ENCODE measurements at places on chromosomes 1 and 21.

DNA sequence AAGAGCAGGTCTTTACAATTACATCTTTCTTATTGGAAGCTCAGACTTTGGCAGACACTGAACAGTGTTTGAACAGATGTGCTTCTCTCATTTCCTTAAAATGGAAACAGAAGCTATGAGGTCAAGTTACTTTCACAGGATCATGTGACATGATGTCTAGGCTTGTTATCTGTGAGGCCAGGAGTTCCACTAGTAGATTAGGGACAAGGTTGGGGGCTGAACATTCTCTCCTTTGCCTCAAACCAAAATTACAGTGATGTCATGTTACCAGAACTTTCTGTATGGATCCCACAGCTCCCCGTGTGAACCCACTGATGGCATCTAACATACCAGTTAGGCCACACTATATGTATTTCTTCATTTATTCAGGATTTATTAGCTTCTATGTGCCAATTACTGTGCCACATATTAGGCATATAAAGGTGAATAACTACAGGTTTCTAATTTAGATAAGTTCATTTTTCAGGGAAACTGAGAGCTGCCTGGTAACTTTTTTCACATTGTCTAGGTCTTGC lies 6.0 kb downstream of the DYNLT5 start:
- no peak for DNase-seq

- DNase-seq = no peak
These were observed 185.9 kb downstream of the GREM2 start for GRCh38 chr1:240426051-240426450.

- DNase-seq = no peak
These were observed 13.9 kb upstream of the LY9 start for GRCh38 chr1:160781914-160782689.

- no peak for DNase-seq
These were observed 38.5 kb upstream of the BMP8B start for GRCh38 chr1:39827201-39827600.

DNA sequence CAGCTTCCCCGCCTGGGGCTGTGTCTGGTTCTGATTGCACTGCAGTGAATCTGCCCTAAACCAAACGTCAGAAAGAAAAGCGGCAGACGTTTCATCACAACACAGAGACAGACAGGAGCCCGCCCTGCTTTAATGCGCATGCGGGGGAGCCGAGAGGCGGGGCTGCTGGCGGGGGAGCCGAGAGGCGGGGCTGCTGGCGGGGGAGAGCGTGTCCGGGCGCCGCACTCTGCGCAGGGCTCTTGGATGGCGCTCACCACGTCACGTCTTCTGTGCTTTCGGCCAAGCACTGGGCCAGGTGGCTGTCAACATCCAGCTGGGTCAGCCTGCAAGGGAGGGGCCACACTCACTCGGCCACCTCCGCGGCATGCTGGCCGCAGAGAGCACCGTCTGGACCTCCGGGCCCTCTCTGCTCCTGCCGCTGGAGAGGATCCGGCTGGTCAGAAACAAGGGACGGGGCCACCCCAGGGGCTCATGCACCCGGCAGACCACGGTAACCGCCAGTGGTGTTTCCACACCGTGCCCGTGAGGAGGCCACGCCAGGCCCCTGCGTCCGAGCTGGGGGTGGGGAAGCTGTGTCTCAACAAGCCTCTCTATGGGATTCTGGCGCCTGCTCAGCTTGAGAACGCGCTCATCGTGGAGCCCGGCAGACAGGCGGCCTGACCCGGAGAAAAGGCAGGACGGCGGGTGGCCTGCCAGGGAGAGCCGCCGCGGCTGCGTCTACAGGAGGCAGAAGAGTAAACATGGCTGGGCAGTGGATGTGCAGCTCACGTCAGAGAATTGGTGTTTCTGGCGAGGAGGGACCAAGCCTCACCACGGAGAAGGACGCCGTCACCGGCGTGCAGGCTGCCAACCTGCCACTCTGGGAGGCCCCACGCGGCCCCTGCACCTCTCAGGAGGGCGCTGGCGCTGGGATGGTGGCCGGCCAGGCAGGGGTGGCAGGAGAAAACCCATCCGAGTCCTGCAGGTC lies 4.8 kb downstream of the FAAP20 start:
- peak; percentile 54 for DNase-seq

DNA sequence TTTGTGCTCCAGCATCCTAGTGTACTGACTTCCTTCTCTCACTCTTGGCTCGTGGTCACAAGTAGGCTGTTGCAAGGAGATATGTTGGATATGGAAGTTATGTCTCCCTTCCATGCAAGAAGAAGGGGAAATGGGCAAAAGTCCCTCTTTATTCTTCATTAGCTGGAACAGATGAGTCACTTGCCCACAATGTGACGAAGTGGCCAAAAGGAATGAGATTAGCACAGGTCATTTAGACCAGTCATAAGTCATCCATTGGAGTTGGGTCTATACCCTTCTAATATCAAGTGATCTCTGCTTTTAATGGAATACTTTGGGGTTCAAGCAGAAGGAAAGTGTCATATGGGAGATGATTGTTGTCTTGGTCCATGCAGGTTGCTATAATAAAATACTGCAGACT lies 91.2 kb upstream of the NGF start:
- no peak for DNase-seq

GRCh38 chr1:53804181-53804580 lies 33.9 kb downstream of the NDC1 start:
- no peak for DNase-seq

DNA sequence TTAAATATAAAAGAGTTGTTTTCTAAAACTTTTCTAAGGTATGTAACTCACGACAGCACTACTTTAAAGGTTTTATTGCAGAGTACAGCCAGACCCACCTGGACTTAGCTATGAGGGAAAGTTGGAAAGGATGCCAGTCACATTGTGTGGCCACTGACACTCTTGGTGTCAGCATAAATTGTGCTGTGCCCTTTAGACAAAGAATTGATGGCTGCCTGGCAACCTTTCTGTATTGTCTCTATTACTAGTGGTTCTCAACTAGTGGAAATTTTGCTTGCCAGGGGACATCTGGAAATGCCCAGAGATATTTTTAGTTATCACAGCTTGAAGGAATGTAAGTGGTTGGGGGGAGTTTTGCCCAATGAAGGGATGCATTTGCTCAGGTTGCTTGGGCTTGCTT lies 117.5 kb upstream of the APP start:
- no peak for DNase-seq

DNA sequence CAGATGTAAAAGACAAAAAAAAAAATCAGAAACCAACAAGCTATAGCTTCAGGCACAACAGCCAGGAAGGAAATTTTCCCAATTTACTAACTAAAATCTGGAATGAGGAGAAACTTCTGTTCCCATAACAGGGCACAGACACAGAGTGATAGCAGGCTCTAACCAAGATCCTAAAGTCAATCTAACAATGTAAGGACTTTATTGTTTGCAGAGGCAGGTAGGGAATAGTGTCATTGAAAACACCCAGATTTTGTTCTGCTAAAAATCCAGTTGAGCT lies 166.6 kb upstream of the ATP1B1 start:
- no peak for DNase-seq

DNA sequence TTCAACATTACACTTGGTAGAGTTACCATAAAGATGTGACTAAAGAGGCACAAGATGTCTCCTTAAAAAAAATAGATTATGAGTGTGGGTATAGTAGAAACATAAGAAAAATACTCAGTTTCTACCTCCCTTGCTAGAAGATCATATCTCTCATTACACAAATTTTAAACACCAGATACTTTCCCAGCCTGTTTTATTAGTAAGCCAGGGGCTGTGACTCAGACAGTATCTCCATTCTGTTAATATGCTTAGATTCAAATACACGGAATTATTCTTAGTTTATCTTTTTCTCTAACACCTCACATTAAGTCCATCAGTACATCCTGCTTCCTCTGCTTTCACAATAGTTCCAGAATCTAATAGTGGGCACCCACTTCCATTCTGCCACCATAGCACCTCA lies 561.8 kb upstream of the ADAMTS5 start:
- no peak for DNase-seq

DNA sequence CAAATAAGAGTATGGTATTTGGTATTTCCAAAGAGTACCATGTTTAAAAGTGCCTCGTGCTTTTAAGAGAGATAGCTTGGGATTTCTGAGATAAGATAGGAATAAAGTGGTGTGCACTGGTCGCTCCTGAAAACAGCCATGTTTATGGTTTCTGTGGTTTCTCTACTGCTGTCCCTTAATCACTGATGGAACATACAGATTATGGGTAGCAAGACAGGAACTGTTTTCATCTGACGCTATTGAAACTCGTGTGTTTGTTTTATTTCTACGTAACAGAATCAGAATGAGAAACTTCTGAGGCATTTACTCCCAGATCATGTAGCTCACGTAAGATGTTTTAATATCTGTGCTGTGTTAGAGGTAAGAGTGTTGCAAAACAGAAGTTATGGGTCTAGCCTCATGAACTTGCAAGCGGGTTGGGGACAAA lies 126.0 kb downstream of the KIAA0319L start:
- DNase-seq = no peak

DNA sequence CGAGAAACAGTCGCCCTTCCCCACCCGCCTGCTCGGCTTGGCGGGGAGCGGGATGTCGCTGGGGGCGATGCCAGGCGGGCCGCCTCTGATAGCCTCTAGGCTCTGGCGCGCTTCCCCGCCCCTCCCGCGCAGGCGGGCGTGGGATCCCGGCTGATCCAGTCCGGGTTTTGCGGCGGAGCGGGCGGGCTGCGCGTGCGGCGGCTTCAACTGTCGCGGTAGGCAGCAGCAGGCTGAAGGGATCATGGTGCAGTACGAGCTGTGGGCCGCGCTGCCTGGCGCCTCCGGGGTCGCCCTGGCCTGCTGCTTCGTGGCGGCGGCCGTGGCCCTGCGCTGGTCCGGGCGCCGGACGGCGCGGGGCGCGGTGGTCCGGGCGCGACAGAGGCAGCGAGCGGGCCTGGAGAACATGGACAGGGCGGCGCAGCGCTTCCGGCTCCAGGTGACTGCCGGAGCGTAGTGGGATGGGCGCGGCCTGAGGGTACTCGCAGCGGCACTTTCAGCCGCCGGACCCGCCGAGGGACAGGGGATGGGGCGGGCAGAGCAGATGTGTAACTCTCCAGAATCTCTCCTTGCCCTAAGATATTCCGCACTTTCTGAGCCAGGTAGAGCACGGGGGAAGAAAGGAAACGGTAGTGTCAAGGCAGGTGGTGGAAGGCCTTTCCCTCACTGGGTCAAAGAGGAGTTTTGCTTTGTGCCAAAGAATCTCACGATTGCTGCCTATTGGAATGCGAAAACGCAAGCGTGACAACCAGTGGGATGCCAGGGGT lies at the start of gene FAAH:
Gene FAAH, plus strand, starts transcription at position 210 of the 764 bp plus-strand sequence. Its CDS starts 32 bp downstream, at position 242.
- no peak for DNase-seq

GRCh38 chr1:202244841-202245261 lies 51.3 kb downstream of the LGR6 start:
- no peak for DNase-seq

GRCh38 chr1:14745789-14746188 lies 147.3 kb downstream of the KAZN start:
- DNase-seq = no peak
